ENCODE measurements at places on chromosomes 4 and X.

- no peak for DNase-seq
Measured at GRCh38 chrX:15664487-15665444, at the start of gene CLTRN. Gene CLTRN, minus strand, starts transcription at chrX:15664805. Its CDS starts 30 bp downstream, at chrX:15664775.

- no peak for DNase-seq
Measured at GRCh38 chr4:56874923-56875322, 32.8 kb upstream of the REST start.

DNA sequence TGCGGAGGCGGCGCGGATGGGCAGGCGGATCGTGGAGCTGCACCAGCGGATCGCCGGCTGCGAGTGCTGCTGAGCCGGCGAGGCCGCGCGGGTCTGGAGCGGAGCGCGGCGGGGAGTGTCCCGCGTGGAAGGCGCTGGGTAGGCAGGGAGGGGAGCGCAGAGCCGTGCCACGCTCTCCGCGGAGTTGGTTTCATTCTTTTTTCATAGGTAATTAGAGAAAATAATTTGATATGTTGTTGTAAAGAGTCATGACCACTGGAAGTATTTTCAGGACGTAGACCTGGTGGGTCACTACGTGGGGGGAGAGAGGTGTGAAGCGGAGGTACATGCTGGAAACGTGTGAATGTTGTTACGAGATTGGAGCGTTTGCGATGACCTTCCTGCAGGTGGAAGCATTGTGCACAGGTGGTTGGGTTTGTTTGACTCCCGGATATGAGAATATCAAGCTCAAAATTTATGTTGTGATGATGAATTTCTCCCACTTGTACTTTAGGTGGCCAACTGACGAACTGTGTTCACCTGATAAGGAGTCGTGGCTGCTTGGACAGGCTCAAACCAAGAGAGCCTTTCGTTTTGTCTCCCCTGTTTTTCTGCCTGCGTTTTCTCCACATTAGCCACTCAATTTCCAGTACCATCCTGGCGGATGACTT is 19.1 kb upstream of the S100P start:
- no peak for DNase-seq

GRCh38 chr4:129362691-129363274 is 266.8 kb downstream of the C4orf33 start:
- peak; percentile 50 for DNase-seq

GRCh38 chrX:38561951-38562719 is 793 bp downstream of the TSPAN7 start:
- no peak for DNase-seq

- no peak for DNase-seq
Measured at GRCh38 chr4:105605493-105605892, 53.1 kb downstream of the ARHGEF38 start.

DNA sequence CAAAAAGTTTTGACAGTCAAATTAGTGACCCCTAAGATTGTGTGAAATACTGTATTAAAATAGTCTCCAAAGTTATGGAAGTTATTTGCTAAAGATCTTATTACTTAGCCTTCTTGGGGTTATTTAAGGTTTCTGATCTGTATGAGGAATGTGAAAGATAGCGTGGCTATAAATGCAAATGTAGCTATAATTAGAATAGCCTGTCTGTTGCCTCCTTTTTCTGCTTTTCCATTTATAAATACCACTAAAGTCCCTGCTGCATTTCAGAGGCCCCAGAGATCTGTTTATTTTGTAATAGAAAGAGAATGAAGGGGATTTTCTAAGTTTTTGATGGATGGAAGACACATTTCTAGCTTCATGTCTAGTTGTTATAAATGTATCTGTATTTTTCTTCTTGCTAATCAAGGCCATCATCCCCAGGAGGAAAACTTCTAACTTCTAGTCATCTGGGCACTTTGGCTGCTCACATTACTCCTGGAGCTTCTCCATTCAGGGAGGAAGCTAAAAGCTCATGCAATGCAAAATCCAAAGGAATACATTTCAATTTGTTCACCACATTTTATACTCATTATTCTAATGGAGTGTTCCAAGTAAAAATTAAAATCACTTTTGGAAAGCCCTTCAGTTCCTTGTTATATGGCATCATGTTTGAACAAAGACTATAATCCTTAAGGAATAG is 73.9 kb downstream of the INTS12 start:
- DNase-seq = no peak

DNA sequence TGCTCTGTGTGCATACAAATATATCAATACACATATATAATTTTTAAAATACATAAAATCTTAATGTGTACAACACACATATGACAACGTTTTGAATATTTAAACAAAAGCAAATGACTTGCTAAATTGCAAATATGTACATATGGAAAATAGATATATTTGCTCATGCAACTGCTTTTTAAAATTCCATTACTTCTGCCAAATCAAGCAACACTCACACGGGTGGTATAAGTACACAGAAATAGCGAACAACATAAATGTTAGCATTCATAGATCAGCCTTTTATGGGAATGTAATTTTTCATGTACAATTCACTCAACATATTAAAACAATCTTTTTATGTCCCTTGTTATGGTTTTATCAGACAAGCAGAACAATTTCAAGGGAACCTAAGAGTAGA is 116.3 kb downstream of the DMD start:
- DNase-seq = no peak

GRCh38 chrX:56796641-56797395 is 67.8 kb downstream of the NBDY start:
- DNase-seq = no peak

- DNase-seq = no peak
Measured at GRCh38 chr4:155777971-155778735, 19.3 kb downstream of the GUCY1B1 start.

DNA sequence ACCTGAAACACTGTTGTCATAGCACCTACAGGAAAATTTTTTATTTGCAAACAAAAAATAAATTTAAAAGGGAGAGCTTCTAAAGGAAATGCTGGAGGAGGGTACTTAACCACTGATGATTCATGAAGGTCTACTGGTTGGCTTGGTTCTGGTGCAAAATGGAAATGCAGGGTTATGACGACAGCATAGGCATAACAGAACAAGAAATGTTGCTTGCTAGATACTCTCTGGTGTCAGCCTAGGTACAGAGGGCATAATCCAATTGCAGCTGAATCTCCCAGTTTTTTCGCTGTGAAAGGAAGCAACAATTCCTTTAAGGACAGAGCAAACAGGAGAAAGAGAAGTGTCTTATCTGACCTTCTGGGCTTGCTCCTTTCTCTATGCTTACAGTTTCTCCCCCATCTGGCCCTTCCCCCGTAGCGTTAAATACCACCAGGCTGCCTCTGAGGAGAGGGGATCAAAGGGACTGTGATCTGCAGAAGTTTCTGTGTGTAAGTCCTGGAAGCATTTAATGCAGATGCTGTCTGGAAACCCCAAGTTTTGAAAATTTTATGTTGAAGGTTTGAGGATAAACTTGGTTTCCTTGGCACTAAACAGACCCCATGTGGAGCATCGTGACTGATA is 23.7 kb upstream of the CASK start:
- no peak for DNase-seq

DNA sequence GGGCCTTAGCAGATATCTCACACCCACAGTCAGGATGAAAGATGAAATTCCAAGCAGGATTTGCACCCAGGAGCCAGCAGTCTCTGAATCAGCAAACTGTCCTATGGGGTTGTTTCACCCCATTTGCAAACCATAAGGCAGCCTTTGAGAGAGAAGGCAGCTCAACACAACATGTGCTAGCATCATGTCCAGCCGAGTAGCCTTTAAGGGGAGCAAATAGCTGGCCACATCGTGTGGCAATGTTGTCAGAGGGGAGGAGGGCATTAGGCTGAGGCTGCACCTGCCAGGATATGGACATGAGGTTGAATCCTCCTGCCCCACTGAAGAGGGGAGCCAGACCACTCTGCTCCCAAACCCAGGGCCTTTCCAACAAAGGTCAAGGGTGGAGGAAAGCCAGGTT is 20.6 kb upstream of the PJA1 start:
- no peak for DNase-seq

- DNase-seq = no peak
Measured at GRCh38 chrX:111568354-111568753, 56.9 kb downstream of the SERTM2 start.

DNA sequence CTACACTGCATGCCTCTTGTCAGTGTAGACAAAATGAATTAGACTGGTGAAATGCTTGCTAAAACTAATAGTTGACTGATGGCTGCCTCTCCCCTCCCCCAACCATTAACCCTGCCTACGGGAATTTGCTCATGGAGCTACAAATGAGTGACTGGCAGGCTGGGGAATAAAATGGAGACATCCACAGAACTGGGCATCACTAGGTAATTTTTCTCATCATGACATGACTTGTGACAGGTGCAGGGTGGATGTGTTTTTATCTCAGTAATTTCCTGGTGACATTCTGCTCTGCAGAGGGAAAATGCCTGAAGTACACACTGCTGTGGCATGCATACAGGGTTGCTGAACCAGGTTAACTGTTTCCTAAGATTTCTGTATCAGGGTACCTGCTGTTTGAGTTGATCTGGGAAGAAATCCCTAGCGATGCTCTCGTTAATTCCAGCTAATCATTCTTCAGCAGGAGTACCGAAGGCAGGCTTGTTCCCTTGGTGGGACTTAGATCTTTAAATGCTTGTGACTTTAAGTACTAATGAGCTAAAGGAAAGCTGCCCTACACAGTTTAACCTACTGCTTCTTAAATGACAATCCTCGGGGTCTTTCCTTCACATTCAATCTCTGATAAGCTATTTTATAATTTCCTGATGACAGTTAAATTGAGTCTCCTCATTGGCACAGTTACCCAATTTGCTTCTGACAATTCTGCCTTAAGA is 376.3 kb upstream of the LCORL start:
- DNase-seq = no peak

- DNase-seq = no peak
Measured at GRCh38 chr4:46967631-46968030, 25.8 kb downstream of the GABRA4 start.

- peak; percentile 51 for DNase-seq
Measured at GRCh38 chr4:86367577-86367976, 7.7 kb upstream of the MAPK10 start.

DNA sequence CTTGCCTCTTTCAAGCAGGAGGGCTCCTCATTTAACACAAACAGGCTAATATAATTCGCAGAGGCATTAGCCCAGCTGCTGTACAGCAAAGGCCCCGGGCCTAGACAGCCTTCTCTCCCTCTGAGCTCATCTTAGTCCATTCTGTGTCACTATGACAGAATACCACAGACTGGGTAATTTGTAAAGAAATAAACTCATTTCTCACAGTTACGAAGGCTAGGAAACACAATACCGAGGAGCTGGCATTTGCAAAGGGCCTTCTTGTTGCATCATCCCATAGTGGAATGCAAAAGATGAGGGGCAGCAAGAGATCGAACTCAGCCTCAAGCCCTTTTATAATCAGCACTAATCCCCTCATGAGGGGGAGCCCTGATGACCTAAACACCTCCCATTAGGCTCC is 48.5 kb downstream of the TSPAN5 start:
- DNase-seq = no peak

GRCh38 chr4:5734853-5735252 is 23.9 kb downstream of the EVC start:
- no peak for DNase-seq

- peak; percentile 57 for DNase-seq
Measured at GRCh38 chr4:127309369-127310102, 323.2 kb upstream of the INTU start.

- no peak for DNase-seq
Measured at GRCh38 chrX:104641176-104641575, 75.2 kb downstream of the IL1RAPL2 start.

GRCh38 chrX:7145454-7145853 is 2.1 kb upstream of the STS start:
- no peak for DNase-seq

DNA sequence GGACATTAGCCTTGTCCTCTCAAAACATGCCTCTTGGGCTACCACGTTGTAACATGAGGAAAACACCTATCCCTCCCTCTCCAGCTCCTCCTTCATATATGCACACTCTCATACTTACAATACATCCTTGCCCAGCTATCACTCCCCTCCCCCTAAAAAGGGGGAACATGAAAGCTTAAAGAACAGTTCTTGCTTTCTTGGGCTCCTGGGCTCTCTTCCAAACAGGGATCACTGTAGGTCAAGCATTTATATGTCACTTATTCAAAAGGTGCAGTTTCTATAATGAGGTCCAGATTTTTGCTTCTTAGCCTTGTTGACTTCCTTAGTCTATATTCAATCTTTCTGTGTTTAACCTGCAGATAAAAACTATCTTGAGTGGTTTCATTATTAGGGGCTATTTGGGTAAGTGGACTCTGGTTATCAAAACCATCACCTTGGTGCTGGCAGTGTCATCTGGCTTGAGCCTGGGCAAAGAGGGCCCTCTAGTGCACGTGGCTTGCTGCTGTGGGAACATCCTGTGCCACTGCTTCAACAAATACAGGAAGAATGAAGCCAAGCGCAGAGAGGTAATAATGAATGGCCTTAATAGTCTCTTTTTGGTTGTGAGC is 119.4 kb downstream of the AKAP4 start:
- no peak for DNase-seq

DNA sequence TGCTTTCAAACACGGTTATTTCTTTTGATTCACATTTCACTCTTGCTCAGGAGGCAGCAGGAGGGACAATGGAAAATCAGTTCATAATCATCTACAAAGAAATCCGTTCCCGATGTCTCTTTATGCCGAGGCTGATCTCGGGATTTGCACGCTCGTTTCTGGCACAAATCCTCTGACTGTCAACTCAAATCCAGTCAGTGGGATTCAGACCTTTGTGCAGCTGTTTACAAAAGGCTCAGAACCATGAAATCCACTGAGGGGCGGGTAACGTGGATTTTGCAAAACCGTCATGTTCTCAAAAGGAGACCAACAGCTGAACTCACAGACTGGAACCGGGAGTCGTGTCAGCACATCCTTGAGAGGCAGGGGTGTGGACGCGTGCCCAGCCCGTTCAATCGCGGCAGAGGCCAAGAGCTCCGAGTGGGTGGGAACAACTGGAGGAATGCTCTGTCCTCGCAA is 46.4 kb downstream of the ACOX3 start:
- no peak for DNase-seq

DNA sequence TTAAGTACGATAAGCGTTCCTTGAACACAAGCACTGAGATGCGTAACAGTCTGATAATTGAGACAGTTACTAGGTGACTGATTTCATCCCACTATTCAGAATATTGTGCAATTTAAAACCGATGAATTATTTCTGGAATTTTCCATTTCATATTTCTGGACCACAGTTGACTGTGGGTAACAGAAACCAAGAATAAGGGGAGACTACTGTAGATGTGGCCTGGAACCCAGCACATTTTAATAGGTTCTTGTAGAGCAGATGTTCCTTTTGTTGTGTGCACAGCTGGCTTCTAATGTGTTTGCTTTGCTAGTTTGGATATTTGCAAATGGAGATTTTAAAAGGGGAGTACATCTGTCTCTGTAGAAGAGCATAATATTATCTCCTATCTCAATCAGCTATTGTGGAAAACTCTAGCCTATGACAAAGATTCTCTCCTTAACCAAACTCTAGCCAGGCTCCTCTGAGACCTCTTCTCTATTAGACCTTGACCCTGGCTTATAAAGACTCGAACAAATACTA is 16.4 kb downstream of the NAAA start:
- DNase-seq = no peak

DNA sequence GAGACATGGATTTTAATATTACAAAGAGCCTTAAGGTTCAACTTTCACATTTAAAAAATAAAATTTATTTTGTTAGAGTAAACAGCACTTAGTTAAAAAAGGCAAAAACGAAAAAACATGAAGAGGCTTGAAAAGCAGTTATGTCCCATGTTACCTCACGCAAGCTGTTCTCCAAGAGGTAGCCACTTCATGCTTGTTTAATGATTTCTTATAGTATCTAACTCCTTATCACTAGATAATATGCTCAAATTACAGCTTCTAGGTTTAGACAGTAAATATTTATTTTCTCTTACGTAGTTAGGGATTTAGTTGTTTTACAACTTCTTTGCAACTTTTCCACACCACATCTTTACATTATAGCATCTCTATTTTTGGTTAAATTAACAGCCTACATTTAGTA is 27.8 kb upstream of the TMPRSS11D start:
- DNase-seq = no peak
